ENCODE measurements at places on chromosomes 1 and 21.

DNA sequence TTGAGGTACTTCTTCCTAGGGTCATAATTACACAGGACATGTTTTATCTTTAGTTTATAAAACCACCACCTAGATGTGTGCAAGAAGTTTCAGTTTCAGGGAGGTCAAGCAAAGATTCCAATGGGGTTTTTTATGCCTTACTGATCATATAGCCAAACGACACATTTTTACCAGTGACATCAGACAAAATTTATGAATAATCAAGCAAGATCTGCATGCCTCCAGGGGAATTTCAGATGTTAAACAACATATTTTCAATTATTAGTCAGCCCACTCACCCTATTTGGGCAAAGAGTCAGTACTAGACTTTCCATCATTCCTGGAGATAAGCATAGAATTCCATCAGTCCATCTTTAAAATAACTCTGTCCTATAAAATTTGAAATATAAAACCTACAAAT, 867.4 kb downstream of the KCNT2 start:
- DNase-seq, result no peak

DNA sequence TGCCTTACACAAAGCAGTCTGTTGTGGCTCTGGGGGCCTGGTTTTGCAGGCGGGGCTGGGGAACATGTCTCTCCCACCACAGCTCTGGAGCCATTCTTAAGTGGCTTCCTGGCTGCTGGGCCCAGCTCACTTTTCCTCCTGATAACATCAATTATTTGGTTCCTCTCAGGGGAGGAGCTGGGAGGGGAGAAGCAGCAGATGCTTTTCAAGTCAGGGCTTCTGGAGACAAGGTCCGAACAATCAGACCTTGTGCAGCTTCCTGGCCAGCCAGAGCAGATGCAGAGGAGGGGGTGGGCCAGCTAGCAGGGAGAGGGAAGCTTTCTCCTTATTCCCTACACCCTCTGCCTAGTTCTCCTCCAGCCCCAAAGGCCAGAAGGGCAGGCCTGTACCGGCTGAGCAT, 3.7 kb upstream of the PAQR6 start:
- no peak for DNase-seq

GRCh38 chr1:67290236-67290635, 17.4 kb upstream of the IL12RB2 start:
- no peak for DNase-seq

DNA sequence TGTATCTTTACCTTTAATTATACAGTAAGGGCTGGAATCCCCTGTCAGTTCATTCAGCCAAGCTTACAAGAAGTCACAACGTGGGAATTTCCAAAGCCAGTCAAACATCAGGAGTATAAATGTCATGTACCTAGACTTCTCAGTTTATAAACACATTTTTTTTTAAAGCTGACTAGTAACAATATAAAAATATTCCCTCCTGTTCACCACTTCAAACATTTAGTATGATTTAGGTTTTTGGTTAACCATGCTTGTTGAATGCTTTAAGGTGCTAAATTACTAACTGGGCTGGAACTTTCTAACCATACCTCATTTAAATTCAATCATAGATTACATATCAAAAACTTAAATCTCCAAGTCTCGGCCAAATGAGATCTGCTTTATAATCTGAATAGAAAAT, 44.0 kb downstream of the JAK1 start:
- no peak for DNase-seq

DNA sequence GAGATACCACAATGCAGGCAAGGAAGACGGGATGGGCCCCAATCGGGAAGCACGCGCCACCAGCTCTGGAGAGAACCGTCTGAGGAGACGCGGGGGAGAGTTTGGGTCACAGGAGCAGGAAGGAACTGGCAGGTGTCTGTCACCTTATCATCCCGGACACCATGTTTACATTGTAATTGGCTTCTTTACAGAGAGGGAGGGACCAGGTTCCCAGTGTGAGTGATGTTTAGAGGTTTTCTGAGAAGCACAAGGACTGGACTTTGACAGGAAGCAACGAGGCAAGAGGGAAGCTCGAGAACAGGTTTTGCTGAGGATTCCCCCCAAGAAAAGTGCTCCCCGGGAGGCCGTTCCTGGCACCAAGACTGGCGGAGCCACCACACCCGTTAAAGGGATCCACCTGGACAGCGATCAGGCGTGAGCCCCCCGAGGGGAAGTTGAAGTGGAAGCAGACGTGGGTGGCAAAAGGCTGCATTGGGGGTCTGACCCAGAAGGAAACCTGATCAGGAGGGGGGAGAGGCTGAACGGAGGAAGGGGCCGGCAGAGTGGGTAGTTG, 957 bp downstream of the EPS15 start:
- peak; percentile 26 for DNase-seq

DNA sequence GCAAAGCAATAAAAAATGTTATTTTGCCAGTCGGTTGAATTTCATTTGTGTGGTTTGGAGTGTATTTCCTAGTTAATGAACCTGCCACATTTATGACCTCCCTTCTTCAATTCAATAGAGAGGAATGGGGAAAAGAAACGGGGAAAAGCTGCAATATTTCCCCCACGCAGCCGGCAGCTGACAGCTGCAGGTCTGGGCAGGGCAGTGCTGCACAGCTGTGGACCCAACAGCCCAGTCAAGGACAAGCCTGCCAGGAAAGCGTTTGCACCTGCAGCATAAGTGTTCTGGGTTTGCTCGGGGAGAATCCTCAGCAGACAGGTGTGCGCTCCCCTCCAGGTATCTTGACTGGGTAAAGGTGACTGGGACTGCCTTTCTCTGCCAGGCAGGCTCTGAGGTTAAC, 53.4 kb downstream of the FBXO2 start:
- no peak for DNase-seq

- no peak for DNase-seq
Measured at GRCh38 chr1:30041741-30042437, 681.5 kb downstream of the MATN1 start.

GRCh38 chr1:59505596-59506028, 208.7 kb downstream of the FGGY start:
- no peak for DNase-seq

- DNase-seq, result no peak
Measured at GRCh38 chr1:204572923-204573922, 57.0 kb downstream of the MDM4 start.

GRCh38 chr21:32611471-32611997, 643 bp downstream of the CFAP298 start:
- DNase-seq, result peak; percentile 38

DNA sequence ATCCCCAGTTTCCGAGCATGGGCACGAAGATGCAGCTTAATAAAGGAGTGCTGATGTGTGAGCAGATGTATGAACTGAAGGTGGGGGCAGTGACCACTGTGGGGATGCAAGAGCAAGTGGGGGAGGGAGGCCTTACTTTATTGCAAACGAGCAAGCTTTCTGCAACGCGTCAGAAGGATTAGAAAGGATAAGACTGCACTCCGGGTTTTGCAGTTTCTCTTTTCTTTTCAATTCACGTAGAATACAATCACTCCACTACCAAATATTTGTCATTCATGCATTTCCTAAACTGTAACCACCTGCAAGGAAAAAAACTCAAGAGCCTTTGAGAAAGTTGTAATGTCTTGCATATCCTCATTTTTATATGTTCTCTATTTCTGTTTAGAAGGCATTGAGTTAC, 4.3 kb upstream of the OR2C3 start:
- peak; percentile 10 for DNase-seq

DNA sequence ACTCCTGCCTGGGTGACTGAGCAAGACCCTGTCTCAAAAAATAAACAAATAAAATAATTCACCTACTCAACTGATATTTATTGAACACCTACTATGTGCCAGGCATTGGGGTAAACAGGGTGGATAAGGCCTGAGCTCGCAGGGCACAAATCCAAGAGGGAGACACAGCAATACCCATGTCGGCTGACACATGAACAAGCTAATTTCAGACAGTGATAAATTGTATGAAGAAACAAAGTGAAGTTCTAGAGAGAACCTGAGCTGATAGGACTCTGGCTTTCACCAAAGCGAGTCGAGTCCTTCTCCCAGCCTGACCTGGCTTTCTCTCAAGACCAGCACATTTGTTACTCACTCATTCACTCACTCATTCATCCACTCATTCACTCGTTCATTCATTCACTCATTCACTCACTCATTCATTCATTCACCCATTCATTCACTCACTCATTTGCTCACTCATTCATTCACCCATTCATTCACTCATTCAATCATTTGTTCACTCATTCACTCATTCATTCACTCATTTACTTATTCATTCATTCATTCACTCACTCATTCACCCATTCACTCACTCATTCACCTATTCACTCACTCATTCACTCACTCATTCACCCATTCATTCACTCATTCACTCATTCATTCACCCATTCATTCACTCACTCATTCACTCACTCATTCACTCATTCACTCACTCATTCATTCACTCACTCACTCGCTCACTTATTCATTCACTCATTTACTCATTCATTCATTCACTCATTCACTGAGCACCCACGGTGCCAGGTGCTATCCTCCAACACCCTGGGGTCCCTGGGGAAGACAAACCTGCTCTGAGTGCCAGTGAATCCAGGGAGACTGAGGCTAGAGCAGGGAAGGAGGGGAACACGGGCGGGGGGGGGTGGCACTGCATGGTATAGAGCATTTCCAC, 37.4 kb upstream of the CASZ1 start:
- no peak for DNase-seq

DNA sequence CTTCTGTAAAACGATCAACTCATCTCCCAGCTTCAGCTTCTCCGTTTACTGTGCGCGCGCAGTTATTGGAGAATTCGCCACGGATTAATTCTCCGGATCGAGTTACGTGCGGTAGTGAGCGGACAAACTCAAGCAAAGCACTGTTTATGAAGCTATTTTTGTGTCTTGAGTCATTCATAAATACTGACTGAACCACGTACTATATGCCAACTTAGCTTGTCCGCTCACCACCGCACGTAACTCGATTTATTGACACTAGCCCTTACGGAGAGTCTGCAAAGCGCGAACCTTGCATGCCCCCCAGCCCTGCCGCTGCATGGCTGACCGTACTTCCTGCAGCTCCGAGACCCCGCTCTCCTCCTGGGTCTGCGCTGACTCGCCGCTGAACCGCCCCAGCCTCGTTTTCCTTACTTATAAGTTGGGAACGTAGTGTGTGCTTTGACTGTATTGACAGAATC, 773 bp downstream of the CHD1L start:
- no peak for DNase-seq

DNA sequence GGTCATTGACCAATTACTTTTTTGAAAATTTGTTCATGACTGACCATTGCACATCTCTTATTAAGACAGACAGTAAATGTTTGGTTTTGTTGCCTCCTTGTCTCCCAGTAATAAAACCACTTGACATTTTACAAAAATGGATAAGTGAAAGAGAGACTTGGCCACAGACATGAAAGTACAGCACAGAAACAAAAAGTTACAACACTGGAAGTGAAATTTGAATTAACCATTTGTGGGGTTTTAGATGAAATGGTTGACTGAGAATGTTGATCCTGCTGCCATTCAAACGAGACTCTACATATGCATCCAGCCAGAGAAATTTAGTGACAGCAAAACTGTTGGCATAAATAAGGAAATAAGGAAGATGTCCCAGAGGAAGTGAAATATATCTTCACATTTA, 79.3 kb upstream of the B3GALT2 start:
- DNase-seq, result no peak

DNA sequence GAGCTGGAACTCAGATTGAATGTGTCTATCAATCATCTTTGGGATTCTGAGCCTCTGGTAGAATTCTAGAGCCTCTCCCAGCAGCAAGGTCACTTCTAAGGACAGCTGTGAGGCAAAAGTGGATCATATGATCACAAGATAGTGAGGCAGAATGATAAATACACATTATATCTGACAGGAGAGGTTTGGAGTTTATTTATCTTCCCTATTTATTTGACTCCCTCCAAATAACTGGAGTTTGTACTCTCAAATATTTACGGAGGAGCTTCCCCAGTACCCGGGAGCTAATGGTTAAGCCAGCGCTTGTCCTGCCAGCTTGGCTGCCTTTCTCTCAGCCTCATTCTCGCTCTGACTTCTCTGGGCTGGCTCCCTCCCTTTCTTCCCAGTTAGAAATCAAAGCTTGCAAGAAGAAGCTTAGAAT, 2.3 kb downstream of the HMGCS2 start:
- no peak for DNase-seq

DNA sequence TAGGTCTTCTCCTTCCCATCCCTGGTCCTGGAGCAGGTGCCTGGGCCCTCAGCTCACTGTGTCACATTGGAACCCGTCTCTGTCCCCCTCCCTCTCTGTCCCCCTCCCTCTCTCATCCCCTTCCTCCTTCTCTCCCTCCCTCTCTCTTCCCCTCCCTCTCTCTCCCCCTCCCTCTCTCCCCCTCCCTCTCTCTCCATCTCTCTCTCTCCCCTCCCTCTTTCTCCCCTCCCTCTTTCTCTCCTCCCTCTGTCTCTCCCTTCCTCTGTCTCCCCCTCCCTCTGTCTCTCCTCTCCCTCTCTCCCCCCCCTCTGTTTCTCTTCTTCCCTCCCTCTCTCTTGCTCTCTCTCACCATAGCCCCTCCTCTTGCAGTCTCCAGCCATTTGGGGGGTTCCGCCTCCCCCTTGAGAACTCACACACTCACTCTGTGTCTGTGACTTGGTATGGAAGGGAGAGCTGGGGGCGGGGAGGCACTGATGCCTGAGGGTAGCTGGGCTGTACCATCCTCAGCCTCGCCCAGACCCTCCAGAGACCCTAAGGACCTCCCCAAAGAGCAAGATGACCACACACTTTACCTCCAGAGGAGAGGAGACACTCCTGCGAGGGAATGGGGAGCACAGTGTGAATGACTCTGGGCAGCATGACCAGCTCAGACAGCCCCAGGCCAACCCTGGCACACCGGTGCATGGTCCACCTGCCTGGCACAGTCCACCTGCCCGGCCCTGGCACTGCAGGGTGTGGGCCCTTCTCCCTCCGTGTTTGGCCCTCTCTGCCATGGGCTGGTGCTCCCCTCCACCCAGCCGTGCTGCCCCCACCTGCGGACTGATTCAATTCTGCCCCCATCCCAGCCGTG, 102.8 kb upstream of the ARHGEF16 start:
- DNase-seq, result no peak

DNA sequence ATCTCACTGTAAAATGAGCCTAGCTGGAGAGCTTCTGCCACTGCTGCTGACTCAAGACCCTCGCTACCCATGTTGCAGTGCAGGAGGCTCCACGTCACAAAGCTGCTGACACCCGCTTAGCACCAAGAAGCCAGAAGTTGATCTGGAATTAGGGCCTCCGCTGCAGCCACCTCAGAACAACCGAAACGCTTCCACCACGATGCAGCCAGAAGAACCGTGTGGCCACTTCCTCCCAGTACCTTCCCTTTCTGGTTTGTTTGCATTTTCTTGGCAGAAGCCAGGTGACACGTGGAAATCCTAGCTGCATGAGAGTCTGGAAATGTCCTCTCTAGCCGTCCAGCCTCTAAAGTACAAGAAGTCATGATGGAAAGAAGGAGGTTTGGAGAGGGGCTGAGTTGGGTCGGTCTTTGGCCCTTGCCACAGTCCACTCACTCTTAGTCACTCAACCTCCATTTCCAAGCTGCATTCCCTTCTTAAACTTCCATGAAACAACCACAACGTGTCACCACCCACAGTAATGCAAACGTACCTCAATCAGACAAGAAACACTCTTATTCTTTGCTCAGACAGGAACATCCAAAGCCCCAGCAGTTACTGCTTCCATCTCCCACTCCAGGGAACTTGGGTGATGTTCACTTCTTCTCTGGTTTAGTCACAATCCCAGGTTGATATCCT, 10.0 kb upstream of the CDA start:
- DNase-seq, result no peak
